Renal cortex interstitium (tissue), 15 donors: ENCODE measurements at places on chromosomes 13 and 19. TPM values are rescaled to one million over a fixed set of nuclear protein-coding genes. Genes with fewer than 3 reads are reported as not detected.

Gene CGB3
- not detected for polyA plus RNA-seq

Gene SPRED3
- 0.90 TPM for polyA plus RNA-seq

Gene KLK14
- 0.23 TPM for polyA plus RNA-seq

Gene PRR12
- 17.0 TPM for polyA plus RNA-seq

Gene MEF2B
- 2.9 TPM for polyA plus RNA-seq
